Naive thymus-derived CD8-positive, alpha-beta T cell (primary cell): ENCODE measurements at places on chromosomes 6 and 20. TPM values are rescaled to one million over a fixed set of nuclear protein-coding genes. Genes with fewer than 3 reads are reported as not detected.

DNA sequence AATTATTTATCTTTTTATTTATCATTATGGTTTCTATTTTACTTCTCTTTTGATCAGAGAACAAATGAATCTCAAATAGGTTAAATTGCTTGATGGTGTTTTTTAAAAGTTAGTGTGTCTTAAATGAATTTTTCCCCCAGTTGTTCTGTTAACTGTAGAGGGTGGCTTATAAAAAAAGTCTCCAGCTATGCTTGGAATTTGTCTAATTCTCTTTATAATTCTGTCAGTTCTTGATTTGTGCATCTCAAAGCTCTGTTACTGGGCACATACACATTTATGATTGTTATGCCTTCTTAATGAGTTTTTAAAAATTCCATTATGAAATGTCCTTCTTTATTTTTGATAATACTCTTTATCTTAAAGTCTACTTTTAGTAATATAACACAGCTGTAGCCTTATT is 58.0 kb downstream of the LIN28B start:
- no peaks in the 10 kb centered on the region for H3K27me3 ChIP-seq
- H3K27ac ChIP-seq: no peak overlapping the region
- H3K4me3 ChIP-seq: no peak overlapping the region
- H3K36me3 ChIP-seq: no peaks in the 10 kb centered on the region
- DNase-seq: no peak
- H3K4me1 ChIP-seq: no peaks in the 10 kb centered on the region

- H3K27ac ChIP-seq: no peak within 1 kb of the TSS
- no peak for DNase-seq
- H3K36me3 ChIP-seq: no peaks in the 10 kb centered on the region
- peaks cover 43% of the 10 kb centered on the region for H3K27me3 ChIP-seq
Measured at GRCh38 chr20:46894579-46894958, at the start of gene EYA2. Gene EYA2, plus strand, starts transcription at chr20:46894843. Its CDS starts 95,168 bp downstream, at chr20:46990011.

DNA sequence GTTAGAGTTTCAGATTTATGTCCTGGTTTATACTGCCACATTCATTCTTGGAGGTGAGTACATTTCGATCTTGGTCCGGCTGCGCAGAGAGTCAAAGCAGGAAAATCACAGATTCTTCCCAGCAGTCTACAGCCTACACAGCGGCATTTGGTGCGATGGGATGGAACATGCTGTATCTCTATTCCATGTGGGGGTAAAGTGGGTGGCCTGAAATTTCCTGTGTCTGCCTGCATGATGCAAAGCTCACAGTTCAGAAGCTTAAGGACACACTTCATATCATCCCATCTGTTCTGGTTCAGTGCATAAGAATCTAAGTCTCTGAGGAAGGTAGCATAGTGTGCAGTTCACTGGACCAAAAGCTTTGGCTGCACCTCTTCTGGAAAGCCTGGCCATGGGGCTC is at the start of gene DEFB127:
TSS of gene DEFB127 (plus strand) at position 301 of the 400 bp plus-strand sequence. CDS start at position 392, 91 bp downstream.
- peaks cover 41% of the 10 kb centered on the region for H3K27me3 ChIP-seq
- no peak within 1 kb of the TSS for H3K27ac ChIP-seq
- no peak within 1 kb of the TSS for H3K4me3 ChIP-seq
- H3K4me1 ChIP-seq: no peaks in the 10 kb centered on the region
- no peak for DNase-seq
- no peaks in the 10 kb centered on the region for H3K36me3 ChIP-seq

Gene CGAS
- polyA plus RNA-seq: 3.8 TPM

Gene PRRT1
- polyA plus RNA-seq: 3.6 TPM
